ENCODE measurements at places on chromosomes 12 and 14. TPM values are rescaled to one million over a fixed set of nuclear protein-coding genes. Genes with fewer than 3 reads are reported as not detected.

The OR6C70 gene
- total RNA-seq: not detected

The REP15 gene
- total RNA-seq: 2.0 TPM

The KLRD1 gene
- total RNA-seq: 0.05 TPM

The OTX2 gene
- not detected for total RNA-seq

The GALNT9 gene
- total RNA-seq: not detected

The CCDC184 gene
- total RNA-seq: 0.41 TPM

The NPFF gene
- not detected for total RNA-seq

The DDX55 gene
- total RNA-seq: 20.6 TPM

The C12orf50 gene
- total RNA-seq: not detected

The DAD1 gene
- total RNA-seq: 455 TPM

The KLHL28 gene
- 5.0 TPM for total RNA-seq

The AQP5 gene
- total RNA-seq: not detected

The FLRT2 gene
- total RNA-seq: 153 TPM

The DEPDC4 gene
- total RNA-seq: 0.41 TPM

The FAR2 gene
- total RNA-seq: 51.4 TPM
